Activated CD8-positive, alpha-beta memory T cell treated with anti-CD3 and anti-CD28 coated beads, Interleukin-2, amount 10 ng/mL, durations not matched to agents 7 days and 5 days (primary cell): ENCODE measurements at places on chromosomes 5 and 9. TPM values are rescaled to one million over a fixed set of nuclear protein-coding genes. Genes with fewer than 3 reads are reported as not detected.

CYFIP2 gene
- 382 TPM for total RNA-seq

- DNase-seq, result no peak
Observed at GRCh38 chr9:17339156-17339555, 204.3 kb downstream of the CNTLN start.

FOXD4L5 gene
- 0.18 TPM for total RNA-seq

DNA sequence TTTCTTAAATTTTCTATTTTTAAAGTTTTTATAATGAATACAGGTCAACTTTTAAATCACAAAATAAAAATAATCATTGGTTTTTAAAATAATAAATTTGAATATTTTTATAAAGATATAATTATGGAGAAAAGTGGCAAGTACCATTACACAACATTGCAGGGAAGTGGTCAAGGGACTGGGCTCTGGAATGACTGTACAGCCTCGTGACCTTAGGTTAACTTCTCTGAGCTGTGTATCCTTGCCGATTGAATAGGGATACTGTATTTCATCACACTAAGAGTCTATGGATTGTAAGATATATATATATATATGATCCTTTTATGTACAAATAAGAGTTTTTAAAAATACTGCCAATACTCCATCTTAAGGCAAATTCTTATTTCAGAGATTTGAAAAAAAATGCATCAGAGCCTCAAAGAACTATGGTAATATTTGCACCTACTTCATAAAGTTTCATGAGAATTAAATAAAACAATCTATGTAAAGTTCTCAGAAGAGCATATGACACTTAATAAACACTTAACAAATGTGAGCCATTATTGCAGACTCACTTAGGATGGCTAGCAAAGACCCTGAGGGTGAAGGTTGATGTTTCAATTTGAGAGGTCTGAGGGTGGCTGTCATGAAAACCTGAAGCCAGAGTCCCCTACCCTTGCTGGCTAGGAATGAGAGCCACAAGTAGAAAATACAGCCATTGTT is 136.5 kb downstream of the CCDC192 start:
- no peak for DNase-seq

- no peak for DNase-seq
Observed at GRCh38 chr9:124037790-124038189, 26.2 kb downstream of the LHX2 start.

DNA sequence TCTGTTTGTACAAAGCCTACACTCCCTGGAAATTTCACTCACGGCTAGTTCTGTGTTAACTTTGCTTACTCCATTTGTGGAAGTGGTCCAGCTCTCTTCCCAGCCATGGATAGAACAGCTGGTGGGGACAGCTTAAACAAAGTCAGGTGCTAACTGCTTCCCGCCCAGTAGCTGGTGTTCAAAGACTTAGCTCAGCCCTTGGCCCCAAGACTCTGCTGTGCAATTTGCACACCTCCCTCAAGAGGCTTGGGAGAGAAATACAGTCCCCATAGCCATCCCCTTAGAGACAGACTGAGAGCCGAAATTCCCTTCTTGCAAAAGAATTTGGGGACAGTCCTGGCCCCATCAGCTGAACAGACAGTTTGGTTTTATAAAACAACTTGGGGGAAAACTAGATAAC is 73.8 kb upstream of the RAI14 start:
- no peak for DNase-seq

DNA sequence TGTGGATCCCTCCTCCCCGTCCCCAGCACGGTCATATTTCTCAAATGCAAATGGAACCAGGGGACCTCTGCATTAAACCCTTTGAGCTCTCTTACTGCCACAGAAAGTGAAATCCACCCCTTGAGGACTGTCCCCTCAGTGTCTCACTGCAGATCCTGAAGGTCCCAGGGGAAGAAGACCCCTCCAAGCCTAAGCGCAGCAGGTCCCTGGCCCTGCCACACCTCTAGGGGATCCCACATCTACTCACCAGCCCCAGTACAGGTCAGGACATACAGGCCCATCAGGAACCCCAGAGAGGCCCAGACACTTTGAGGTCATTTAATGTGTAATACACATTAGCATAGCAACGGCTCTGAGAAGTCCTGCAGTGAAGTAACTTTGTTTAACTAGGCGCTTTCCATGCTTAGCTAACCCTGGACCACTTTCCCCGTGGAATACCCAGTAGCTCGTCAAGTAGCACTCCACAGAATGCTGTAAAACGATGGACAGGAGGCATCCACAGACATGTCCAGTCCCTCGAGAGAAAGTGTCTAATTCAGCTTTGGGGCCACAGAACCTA is 54.7 kb upstream of the ALDH1B1 start:
- DNase-seq, result peak; percentile 36

DNA sequence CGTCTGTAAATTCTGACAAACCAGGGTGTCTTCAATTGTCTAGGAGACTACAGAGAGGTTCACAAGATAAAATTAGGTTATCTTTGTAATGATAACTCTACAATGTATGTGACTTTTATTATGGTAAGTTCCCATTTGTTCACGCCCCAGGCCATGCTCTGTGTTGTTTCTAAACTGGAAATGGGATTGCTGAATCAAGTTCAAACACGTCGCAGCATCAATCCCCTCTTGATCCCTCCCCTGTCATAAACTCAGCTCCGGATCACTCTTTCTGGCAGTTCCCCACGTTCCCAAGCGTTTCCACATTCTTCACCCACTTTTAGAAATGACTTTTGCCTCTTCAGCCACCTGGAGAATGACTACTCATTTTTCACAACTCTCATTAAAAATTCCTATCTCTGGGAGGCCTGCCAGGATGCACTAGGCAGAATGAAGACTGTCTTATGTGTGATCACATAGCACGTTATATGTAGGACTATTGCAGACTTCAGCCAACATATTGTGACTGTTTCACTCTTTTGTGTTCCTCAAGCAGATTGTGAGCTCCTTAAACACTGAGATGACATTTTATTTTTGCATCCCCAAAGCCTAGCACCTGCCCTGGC is 1124.2 kb upstream of the WWC1 start:
- no peak for DNase-seq

- DNase-seq, result no peak
Observed at GRCh38 chr5:107538331-107538730, 132.4 kb downstream of the EFNA5 start.
